ENCODE measurements at places on chromosomes 7 and 10.

DNA sequence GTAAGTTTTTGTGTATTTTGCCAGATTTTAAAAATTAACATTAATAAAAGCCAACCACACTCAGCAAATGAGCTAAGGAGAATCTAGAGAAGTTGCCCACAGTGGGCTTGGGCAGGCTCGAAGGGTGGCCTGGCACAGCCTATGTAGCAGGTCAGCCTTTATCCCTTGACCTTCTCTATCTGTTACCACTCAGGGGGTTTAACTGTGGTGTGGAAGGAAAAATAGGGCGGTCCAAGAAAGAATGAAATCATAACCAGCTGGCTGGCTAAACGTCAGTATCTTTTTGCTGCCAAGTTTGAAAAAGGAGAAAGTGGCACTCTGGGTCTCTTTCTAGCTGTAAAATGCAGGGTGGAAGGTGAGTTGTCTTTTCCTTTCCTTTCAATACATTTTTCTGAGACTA is 130.3 kb upstream of the ASAH2 start:
- no peak for DNase-seq

DNA sequence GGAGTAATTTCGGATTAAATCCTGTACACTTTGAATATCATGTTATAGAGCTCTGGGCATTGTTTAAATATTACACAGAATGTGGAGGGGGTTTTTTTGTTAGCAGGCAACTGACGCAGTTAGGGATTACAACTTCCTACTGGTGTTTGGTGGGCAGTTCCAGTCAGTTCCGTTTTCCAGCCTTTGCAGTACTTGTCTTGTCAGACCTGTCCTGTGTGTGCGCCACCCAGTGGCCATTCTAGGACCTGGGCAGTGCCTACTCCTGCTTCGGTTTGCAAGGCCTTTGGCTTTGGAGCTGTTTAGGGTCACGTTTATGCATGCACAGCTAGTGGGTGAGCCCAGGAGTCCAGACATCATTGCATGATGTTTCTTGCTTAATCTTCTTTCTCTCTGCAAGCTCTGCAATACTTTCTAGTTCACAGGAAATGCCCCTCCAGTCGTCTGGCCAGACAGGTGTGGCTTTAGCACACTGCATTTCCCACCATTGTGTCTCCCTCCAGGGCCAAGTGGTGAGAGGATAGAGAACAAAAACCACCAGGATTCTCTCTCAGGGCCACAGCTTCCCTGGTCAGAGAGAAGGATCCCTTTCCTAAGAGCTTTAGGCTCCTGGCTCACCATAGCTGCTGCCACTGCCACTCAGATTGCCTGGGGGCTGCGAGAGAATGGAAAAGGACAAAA is 96.5 kb upstream of the TARP start:
- peak; percentile 75 for DNase-seq

GRCh38 chr10:30238836-30239235 is 110.2 kb downstream of the MTPAP start:
- DNase-seq = no peak

GRCh38 chr10:49767752-49768151 is 5.6 kb upstream of the OGDHL start:
- DNase-seq = no peak

GRCh38 chr10:71711052-71711623 is 8.4 kb downstream of the C10orf105 start:
- DNase-seq = no peak

DNA sequence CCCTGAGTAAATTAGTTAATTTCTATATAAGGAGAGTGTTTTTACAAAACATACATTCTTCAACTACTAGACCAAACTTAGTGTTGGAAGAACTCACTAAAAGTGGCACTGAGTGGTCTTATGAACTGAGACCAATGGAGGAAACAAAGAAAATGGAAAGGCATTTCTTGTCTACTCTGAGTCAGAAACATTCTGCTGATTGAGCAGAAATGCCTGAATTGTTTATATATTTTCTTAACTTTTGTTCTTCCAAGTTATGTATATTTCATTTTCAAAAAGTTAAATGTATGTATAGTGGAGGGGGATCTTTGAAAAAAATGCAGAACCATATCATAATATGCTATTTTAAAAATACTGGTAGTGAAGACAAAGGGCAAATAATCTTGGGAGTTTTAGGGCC is 320.7 kb downstream of the HGF start:
- DNase-seq = no peak

GRCh38 chr10:75911426-75911825 is 480.0 kb downstream of the LRMDA start:
- no peak for DNase-seq

- peak; percentile 46 for DNase-seq
Measured at GRCh38 chr10:59905066-59905730, 1.2 kb downstream of the CCDC6 start.

DNA sequence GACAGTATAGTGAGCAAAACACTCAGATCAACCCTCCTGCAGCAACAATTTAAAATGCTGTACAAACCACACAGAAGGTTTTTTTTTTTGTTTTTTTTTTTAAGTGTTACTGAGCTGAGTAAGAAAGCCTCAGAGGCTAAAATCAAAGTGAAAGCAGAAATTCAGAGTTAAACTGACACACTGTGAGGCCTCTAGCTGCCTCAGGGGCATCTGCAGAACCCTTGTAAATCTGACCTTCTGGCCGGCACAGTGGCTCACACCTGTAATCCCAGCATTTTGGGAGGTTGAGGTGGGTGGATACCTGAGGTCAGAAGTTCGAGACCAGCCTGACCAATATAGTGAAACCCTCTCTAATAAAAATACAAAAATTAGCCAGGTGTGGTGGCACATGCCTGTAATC is 7.4 kb upstream of the GNA12 start:
- no peak for DNase-seq

DNA sequence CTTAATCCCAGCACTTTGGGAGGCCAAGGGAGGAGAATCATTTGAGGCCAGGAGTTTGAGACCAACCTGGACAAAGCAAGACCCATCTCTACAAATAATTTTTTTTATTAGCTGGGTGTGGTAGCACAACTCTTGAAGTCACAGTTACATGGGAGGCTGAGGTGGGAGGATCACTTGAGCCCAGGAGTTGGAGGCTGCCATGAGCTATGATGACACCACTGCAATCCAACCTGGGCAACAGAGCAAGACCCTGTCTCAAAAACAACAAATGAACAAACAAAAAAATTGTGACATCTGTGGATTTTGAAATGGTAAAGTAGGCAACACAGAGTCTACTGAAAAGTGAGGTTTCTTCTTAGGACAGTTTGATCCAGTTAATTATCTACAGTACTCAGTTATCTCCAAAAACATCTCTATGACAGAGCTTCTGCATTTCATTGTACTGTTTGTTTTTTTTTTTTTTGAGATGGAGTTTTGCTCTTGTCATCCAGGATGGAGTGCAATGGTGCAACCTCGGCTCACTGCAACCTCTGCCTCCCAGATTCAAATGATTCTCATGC is 3.3 kb upstream of the ANKRD61 start:
- no peak for DNase-seq

DNA sequence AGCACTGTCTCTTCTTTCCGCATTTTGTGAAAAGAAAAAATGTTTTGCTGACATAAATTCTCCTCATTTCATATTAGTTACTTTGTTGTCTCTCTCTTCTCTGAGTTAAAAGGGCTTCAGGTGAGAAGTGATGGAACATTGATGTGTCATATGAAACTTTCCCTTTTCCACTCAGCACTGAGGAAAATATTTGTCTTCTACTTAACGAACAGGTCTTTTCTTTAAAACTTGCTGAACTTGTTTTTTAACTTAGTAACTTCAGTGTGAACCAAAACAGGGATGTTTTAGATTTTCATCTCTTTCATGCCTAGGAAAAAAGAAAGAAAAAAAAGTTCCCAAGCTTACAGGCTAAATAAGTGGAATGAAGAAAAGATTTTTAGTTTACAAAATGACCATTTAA is 19.0 kb upstream of the TSPAN12 start:
- peak; percentile 39 for DNase-seq

DNA sequence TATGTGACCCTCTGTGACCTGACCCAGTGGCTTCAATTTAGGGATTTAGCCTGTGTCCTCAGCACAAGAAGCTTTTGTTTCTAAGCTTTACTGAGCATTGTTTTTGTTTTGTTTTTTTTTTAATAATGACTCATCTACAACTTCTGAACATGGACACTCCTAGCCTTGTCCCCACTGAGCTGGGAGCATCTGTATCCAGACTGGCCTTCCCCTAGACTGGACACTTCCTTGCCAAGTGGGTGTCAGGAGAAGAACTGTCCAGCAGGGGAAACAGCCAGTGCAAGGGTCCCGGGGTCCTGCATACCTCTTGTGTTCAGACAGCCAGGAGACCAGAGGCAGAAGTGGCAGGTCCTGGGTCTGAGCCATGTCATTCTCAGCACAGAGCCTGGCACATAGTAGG is 108.6 kb downstream of the TMEM130 start:
- DNase-seq = peak; percentile 17

- DNase-seq = no peak
Measured at GRCh38 chr10:116831790-116832189, 17.5 kb upstream of the ENO4 start.

DNA sequence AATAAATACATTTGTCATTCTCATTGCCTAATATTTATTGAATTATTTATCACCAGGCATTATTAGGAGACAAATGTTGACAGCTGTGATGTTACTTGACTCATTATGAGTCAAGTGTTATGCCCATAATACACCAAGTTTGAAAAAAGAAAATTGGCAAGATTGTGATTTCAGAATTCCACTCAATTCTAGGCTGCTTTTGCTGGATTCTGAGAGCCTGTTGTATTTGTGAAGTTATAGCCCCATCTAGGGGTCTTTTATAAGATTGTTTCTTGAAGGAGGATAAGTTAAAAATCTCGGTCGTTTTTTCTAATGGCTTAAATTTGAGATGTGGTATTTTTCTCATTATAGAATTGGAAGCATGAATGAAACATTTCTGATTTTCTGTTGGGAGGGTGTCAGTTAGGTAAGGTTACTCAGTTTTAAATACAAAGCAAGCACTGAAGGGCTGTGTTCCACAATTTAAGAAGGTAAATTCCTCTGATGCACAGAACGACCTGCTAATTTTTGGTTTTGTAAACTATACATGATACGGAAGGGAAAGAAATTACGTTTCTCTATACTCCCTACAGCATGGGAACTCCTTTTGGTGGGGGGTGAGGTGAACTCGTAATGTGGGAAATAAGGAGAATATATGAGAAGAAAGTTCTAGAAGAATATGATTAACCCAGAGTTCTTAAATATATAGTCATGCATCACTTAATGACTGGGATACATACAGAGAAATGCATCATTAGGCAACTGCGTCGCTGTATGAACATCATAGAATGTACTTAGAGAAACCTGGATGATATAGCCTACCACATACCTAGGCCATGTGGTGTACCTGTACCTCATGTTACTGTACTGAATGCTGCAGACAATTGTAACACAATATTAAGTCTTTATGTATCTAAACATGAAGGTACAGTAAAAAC is 2.6 kb downstream of the STK31 start:
- DNase-seq = peak; percentile 70

DNA sequence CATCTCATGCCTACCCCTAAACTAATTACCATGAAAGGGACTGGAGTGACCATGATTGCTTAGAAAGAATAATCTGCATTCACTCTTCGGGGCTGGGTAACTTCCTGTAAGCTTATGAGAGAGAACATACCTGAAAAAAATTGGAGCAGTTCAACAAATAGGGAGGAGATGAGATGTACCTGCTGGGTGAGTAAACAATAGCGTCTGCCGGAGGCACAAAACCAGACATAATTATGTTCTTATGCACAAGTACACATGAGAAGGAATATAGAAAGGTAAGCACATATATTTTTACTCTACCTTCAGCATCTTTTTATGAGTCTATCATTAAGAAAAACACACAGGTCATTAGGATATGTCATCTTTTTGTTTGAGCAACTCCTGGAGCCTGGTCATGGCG is 224.6 kb upstream of the FERD3L start:
- DNase-seq = no peak

DNA sequence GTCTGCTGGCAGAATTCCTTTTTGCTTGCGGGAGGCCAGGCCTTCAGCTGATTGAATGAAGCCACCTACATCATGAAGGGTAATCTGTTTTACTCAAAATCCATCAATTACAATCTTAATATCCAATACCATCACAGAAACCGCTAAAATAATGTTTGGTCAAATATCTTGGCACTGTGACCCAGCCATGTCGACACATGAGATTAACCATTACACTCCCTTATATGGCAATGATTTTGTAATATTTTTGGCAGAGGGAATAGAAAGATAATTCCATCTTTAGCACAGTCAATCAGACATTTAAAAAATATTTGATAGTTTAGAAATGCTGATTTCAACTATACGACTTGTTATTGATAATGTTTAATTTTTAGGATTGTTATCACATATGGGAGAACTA is 36.5 kb upstream of the SLC39A12 start:
- no peak for DNase-seq

GRCh38 chr10:102501201-102502028 is 1.1 kb downstream of the ACTR1A start:
- DNase-seq = no peak

- DNase-seq = no peak
Measured at GRCh38 chr7:63057265-63057664, 941.4 kb upstream of the ZNF722 start.

GRCh38 chr7:149716932-149717307 is 56.5 kb downstream of the ZNF467 start:
- DNase-seq = no peak

GRCh38 chr10:110546077-110546476 is 21.4 kb upstream of the SMC3 start:
- DNase-seq = no peak

DNA sequence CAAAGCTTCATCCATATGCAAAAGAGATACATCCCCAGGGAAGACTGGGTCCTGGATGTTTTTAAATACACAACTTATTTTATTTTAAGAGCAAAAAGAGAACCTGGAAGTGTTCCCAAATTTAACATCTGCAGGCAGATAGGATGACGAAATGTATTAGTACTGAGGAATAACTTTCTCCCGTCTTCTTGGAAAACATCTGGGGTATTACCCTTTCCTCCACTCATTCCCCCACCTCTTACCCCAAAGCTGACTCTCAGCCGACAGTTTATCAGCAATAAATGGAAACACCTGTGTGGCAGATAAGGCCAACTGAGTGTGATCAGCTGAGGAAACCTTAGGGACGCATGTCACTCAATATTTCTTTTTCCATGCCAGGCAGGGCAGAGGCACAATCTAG is 435.6 kb upstream of the NPVF start:
- peak; percentile 47 for DNase-seq

GRCh38 chr7:84196084-84196503 is 1.5 kb upstream of the SEMA3A start:
- peak; percentile 59 for DNase-seq

- peak; percentile 68 for DNase-seq
Measured at GRCh38 chr10:88386821-88387773, 196.0 kb downstream of the RNLS start.

GRCh38 chr10:110815354-110816004 is 56.2 kb upstream of the PDCD4 start:
- DNase-seq = no peak

Data from left lung (tissue), 14 donors.